ENCODE measurements at places on chromosomes 13 and 19.

GRCh38 chr13:29165840-29166239, 345.7 kb downstream of the MTUS2 start:
- DNase-seq: no peak

DNA sequence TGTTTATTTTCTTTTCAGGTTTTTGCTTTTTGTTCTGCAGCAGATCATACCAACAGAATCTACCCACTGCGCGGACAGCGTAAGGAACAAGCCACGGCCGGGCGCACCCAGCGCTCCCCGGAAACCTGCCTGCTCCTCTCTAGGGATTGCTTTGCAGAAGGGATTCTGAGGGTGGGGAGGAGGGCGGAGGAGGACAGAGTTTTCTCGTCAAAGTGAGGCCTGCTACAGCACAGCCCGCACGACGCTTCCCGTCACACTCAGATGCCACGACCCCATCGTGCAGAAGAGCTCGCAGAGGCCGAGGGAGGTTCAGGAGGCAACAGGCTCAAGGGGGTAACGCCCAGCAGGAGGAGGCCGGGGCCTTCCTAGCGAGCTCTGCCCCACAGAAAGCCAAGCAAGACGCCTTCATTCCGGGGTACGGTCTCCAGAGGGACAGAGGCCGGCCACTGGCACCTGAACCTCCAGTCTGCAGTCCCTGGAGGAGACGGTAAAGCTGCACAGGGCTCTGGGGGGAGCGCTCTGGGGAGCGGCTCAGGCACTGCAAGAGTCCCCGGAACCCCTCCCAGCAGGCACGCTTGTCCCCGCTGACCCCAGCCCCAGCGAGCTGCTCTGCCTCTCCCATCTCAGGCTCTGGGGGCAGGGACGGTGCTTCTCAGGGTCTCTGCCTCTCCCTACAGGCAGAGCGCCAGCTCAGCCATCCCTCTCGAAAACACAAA, 6.9 kb downstream of the REXO1 start:
- DNase-seq: no peak

- DNase-seq: no peak
These were observed 27.1 kb upstream of the IGFL1 start for GRCh38 chr19:46202426-46202825.

DNA sequence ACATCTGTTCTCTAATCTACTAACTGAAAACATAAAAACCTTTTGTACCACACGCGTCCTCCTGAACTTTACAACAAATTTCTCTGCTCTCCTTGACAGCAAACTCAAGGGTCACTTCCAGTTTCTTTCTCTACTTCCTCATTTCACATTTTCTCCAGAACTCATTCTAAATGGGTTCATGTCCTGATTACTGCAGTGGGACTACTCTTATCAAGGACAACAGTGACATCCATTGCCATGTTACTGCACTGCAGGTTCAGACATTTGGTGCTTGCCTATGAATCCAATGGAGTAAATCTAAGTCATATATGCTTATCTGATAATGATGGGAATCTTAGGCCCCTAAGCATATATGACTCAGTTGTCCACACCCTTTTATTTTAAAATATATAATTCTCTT, 35.3 kb downstream of the FPR3 start:
- DNase-seq: no peak

- no peak for DNase-seq
These were observed at the start of gene STOML3 for GRCh38 chr13:38990693-38991092. Gene STOML3, minus strand, starts transcription at chr13:38990831. Its CDS starts 110 bp downstream, at chr13:38990721.

GRCh38 chr19:38650911-38651584, 3.6 kb downstream of the ACTN4 start:
- DNase-seq: no peak

- no peak for DNase-seq
These were observed 17.4 kb downstream of the AKAP8L start for GRCh38 chr19:15401397-15401710.

DNA sequence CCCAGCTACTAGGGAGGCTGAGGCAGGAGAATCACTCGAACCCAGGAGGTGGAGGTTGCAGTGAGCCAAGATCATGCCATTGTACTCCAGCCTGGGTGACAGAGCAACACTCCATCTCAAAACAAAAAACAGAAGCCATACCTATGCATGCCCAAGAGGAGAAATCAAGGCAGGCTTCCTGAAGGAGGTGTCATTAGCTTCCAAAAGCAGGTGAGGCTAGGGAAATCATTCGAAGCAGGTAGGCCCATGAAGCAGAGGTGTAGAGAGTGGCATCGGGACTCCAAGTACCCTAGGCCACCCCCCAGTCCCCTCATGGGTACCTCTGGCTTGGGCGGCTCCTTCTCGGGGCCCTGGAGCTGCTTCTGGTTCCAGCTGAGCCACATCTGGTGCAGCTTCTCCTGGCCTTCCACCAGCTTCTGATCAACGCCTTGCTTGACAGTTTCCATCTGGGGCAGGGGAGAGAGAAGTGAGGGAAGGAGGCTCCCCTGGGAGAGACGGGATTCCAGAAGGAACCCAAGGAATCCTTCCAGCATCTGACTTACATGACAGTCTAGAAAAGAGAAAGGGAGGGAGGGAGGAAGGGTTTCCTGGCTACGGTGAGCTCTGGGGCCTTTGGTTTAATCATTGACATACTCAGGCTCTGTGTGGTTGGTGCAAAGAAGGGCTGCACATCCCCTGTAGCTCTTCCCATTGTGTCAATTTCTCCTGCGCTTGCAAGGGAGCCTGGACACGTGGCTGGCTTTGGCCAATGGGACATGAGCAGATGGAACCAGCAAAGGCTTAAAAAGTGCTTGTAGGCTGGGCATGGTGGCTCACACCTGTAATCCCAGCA, 13.1 kb upstream of the TICAM1 start:
- DNase-seq: no peak

- no peak for DNase-seq
These were observed 14.4 kb downstream of the COMP start for GRCh38 chr19:18776736-18777135.

DNA sequence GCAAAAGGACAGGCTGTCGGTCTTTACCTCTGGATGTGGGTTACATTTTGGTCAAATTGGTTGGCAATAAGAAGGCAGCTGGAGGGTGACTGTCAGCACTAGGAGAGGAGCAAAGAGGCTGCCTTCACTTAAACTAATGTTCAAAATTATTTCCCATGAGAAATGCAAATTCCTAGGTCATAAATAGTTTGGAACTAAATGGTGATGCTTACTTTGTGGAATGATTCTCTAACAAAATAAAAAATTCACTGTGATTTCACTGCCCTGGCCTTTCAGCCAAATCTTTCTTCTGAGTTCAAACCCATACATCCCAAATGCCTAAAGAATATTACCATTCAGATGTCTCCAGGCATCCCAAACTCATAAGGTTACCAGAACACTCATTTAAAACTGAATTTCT, 25.0 kb upstream of the OXGR1 start:
- no peak for DNase-seq

GRCh38 chr19:3515891-3516422, 9.8 kb downstream of the FZR1 start:
- no peak for DNase-seq

GRCh38 chr19:3593156-3593555, 7.9 kb downstream of the GIPC3 start:
- DNase-seq: no peak

GRCh38 chr13:99354371-99354951, 47.3 kb upstream of the GPR183 start:
- no peak for DNase-seq

- DNase-seq: no peak
These were observed 11.0 kb downstream of the GAS6 start for GRCh38 chr13:113852536-113853517.

DNA sequence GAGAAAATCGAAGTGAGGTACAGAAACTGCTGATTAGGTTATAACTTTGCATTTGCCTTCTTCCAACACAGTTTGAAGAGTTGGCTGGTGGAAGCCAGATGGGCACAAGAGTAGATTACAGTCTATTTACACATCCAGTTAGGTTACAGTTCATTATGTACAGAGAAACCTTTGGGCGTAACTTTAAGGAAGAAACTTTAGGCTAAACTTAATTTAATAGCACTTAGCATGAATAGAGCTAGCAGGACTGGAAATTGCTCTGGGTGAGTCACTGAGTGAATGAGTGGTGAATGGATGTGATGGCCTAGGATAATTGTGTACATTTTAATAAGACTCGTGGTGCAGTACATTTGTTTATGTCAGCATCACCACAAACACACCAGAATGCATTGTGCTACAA, 62.9 kb upstream of the KLHL1 start:
- DNase-seq: no peak

DNA sequence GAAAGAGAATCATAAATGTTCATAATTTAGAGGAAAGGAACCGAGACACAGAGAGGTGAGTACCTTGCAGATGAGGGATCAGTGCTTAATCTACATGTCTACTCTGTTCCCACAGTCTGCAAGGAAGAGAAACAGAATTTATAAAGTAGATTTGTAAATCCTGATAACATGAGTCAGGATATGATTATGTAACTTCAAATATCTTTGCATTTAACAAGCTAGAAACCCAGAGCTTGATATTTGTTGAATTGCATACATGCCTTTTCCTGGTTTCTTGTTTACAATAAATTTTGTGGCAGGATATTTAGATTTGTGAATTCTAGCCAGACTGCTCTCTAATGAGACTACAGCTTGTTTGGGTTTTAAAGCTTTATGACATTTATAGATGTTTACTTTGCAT, 219.2 kb downstream of the ENOX1 start:
- no peak for DNase-seq

- DNase-seq: no peak
These were observed 699 bp downstream of the TMEM259 start for GRCh38 chr19:1019980-1020867.

DNA sequence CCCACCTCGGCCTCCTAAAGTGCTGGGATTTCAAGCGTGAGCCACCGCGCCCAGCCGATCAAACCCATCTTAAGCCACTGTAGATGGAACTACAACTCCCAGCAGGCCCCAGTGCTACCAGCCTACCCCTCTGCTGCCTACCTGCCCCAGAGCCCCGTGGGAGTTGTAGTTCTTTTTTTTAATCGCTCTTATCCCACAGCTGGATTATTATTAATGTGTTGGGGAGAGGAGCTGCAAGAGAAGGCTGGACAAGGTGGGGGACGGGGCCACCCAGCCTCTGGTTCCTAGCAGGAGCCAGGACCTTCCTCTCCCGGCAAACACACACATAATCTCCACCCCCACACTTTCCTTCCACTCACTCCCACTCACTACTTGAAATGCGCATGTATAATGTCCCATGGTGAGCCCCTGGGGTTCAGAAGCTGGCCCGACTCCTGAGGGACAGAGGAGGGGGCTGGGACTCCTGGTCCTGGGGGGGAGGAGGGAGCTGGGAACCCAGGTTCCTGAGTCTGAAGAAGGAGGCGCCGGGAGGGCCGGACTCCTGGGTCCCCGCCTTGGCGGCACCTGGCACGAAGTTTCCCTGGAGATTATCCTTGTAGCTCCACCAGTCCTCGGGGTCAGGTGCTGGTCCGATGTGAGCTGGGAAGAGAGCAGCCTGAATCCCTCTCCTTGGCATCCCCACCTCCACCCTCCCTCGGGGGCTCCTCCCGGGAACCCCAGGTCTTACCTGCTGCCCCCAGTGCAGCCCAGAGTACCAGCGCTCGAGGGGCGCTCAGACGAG, 958 bp downstream of the CA11 start:
- DNase-seq: no peak

DNA sequence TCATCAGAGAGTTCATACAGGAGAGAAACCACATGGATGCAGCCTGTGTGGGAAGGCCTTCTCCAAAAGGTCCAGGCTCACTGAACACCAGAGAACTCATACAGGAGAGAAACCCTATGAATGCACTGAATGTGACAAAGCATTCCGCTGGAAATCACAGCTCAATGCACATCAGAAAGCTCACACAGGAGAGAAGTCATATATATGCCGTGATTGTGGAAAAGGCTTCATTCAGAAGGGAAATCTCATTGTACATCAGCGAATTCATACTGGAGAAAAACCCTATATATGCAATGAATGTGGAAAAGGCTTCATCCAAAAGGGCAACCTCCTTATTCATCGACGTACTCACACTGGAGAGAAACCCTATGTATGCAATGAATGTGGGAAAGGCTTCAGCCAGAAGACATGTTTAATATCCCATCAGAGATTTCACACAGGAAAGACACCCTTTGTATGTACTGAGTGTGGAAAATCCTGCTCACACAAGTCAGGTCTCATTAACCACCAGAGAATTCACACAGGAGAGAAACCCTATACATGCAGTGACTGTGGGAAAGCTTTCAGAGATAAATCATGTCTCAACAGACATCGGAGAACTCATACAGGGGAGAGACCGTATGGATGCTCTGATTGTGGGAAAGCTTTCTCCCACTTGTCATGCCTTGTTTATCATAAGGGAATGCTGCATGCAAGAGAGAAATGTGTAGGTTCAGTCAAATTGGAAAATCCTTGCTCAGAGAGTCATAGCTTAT, 17.7 kb downstream of the ZNF613 start:
- DNase-seq: no peak

DNA sequence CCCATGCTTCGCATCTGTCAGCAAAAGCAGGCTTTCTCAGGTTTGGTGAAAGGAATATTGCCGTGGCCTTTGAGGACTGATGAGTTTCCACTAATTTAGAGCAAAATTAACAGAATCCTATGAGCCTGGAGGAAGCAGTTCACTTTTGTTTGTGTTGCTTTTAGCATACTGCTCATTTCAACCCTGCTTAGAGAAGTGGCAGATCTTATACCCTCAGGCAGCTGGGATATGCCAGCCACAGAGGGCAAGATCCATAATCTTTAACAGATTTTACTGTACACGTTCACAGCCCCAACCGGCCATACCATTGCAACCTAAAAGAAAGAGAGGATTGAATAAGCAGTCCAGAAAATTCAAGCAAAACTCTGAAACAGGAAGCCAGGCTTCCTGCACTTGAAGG, 60.5 kb downstream of the COL4A2 start:
- DNase-seq: no peak

DNA sequence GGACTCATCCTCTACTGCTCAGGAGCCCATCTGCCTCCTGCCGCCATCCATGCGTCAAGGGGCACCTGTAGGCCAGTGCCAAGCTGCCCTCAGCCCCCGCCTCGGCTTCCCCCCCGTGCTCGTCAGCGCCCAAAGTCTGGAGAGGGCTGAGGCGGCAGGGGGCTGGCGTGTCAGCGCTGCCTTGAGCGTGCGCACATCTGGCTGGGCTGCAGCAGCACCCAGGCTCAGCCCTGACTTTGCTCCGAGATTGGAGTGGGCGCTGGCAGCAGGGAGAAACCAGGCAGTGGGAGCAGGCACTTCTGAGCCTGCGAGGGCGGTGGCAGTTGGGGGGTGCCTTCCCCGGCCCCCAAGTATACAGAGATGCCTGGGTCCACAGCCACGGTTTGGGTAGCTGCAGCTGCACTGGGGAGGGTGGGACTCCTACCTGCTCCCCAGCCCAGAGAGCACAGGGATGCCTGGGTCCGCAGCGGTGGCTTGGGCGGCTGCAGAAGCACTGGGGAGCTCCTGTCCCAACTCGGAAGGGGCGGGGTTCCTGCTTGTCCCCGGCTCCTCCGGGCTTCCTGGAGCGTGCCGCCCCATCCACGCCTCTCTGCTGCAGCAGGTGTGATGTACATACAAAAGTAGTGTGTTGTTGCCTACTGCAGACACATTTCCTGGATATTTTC, 44.8 kb upstream of the LPAR6 start:
- no peak for DNase-seq

GRCh38 chr13:74191410-74191809, 57.2 kb upstream of the KLF12 start:
- DNase-seq: no peak
